Mammary microvascular endothelial cell (primary cell): ENCODE measurements at places on chromosomes 12 and 14. TPM values are rescaled to one million over a fixed set of nuclear protein-coding genes. Genes with fewer than 3 reads are reported as not detected.

The SLC25A21 gene
- total RNA-seq: under 0.01 and 0.84 TPM in 2 replicates

The IGF1 gene
- total RNA-seq: 0.69 and 2.9 TPM in 2 replicates

The DAD1 gene
- 435 and 440 TPM in 2 replicates for total RNA-seq

The SMIM41 gene
- not detected in 2 replicates for total RNA-seq

The PTGDR gene
- not detected in 2 replicates for total RNA-seq

The KRT5 gene
- not detected in 2 replicates for total RNA-seq
